ENCODE measurements at places on chromosomes 11 and 22. TPM values are rescaled to one million over a fixed set of nuclear protein-coding genes. Genes with fewer than 3 reads are reported as not detected.

The GRAP2 gene
- polyA plus RNA-seq, result 53.1 TPM

The LAMTOR1 gene
- polyA plus RNA-seq, result 77.5 TPM

The GLYAT gene
- polyA plus RNA-seq, result not detected

The APOL5 gene
- not detected for polyA plus RNA-seq

The GTF2H1 gene
- polyA plus RNA-seq, result 31.8 TPM

The XKR3 gene
- polyA plus RNA-seq, result not detected

The FDXACB1 gene
- polyA plus RNA-seq, result 8.9 TPM

The GPHA2 gene
- not detected for polyA plus RNA-seq

The SYCE3 gene
- polyA plus RNA-seq, result not detected

The CEP126 gene
- 0.13 TPM for polyA plus RNA-seq

The NEAT1 gene
- polyA plus RNA-seq, result 4.0 TPM

The CXCR5 gene
- polyA plus RNA-seq, result 7.9 TPM

The PIM3 gene
- 48.1 TPM for polyA plus RNA-seq

The KCNK4 gene
- not detected for polyA plus RNA-seq

The PHLDB1 gene
- 1.2 TPM for polyA plus RNA-seq

The TMEM134 gene
- 152 TPM for polyA plus RNA-seq

The C22orf31 gene
- not detected for polyA plus RNA-seq

The PRRG4 gene
- not detected for polyA plus RNA-seq

The GDPD5 gene
- polyA plus RNA-seq, result 30.0 TPM

The HTR3B gene
- not detected for polyA plus RNA-seq

The PHF5A gene
- 19.7 TPM for polyA plus RNA-seq

The CRYBB1 gene
- not detected for polyA plus RNA-seq

The SLC25A17 gene
- 17.4 TPM for polyA plus RNA-seq

The GGTLC2 gene
- not detected for polyA plus RNA-seq

The ATL3 gene
- 29.3 TPM for polyA plus RNA-seq

The C11orf86 gene
- not detected for polyA plus RNA-seq

The CCDC89 gene
- polyA plus RNA-seq, result not detected

The C11orf52 gene
- polyA plus RNA-seq, result not detected

The MLC1 gene
- 0.28 TPM for polyA plus RNA-seq

The PTPRCAP gene
- polyA plus RNA-seq, result 613 TPM

The SLC22A9 gene
- polyA plus RNA-seq, result not detected

The HBE1 gene
- not detected for polyA plus RNA-seq

The ARCN1 gene
- polyA plus RNA-seq, result 168 TPM

The PATE4 gene
- polyA plus RNA-seq, result not detected

The RAB3IL1 gene
- not detected for polyA plus RNA-seq

The P2RX6 gene
- not detected for polyA plus RNA-seq

The NEFH gene
- polyA plus RNA-seq, result not detected

The NRIP3 gene
- polyA plus RNA-seq, result 0.99 TPM

The THOC5 gene
- 27.5 TPM for polyA plus RNA-seq

Data from CD4-positive, alpha-beta memory T cell (primary cell).